Spinal cord (tissue), 10 donors: ENCODE measurements at places on chromosomes 3 and 15. TPM values are rescaled to one million over a fixed set of nuclear protein-coding genes. Genes with fewer than 3 reads are reported as not detected.

- peak overlapping the region; percentile 70 for H3K27ac ChIP-seq
- peaks cover 10% of the 10 kb centered on the region for H3K36me3 ChIP-seq
- peaks cover 11% of the 10 kb centered on the region for H3K4me1 ChIP-seq
- H3K4me3 ChIP-seq, result no peak overlapping the region
- no peaks in the 10 kb centered on the region for H3K27me3 ChIP-seq
- DNase-seq, result peak; percentile 89
Measured at GRCh38 chr3:47634996-47635395, 56.3 kb upstream of the CSPG5 start.

GRCh38 chr3:34212656-34213055, 414.2 kb downstream of the PDCD6IP start:
- H3K27ac ChIP-seq, result no peak overlapping the region
- peaks cover 2% of the 10 kb centered on the region for H3K27me3 ChIP-seq
- H3K4me3 ChIP-seq, result no peak overlapping the region
- peak; percentile 78 for DNase-seq
- H3K4me1 ChIP-seq, result peaks cover 4% of the 10 kb centered on the region

GRCh38 chr15:39960411-39960810, 26.5 kb downstream of the EIF2AK4 start:
- H3K27ac ChIP-seq, result no peak overlapping the region
- H3K27me3 ChIP-seq, result no peaks in the 10 kb centered on the region
- no peaks in the 10 kb centered on the region for H3K4me1 ChIP-seq

DNA sequence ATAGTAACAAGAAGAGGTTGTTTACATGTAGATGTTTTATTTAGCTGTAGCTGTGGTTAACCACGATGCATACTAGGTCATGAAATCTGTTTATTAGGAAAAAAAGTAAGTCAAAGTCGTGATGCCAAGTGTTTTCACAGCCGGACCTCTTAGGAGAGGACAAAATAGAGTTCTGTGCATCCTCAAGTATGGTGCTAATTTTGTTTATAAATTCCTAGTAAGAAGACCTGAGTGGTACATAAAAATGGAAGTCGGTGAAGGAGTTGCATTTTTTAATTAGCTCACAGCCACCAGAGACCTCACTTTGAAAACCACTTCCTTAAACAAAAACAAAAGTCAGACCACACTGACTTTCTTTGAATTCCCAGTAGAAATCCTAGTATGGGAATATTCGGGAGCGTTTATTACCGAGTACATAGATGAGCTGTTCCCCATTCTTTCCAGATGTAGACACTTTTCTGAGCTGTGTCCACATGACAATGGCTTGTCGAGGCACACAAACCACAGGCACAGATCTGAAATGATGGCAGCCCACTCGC, 143.6 kb upstream of the UBE2E1 start:
- no peak overlapping the region for H3K4me3 ChIP-seq
- no peaks in the 10 kb centered on the region for H3K36me3 ChIP-seq
- no peaks in the 10 kb centered on the region for H3K27me3 ChIP-seq
- H3K27ac ChIP-seq, result no peak overlapping the region
- H3K4me1 ChIP-seq, result no peaks in the 10 kb centered on the region
- no peak for DNase-seq

The PLCH1 gene
- 13.7 TPM for polyA plus RNA-seq

- peak overlapping the region; percentile 83 for H3K27ac ChIP-seq
- peaks cover 4% of the 10 kb centered on the region for H3K36me3 ChIP-seq
- H3K4me1 ChIP-seq, result peaks cover 73% of the 10 kb centered on the region
- DNase-seq, result peak; percentile 94
Measured at GRCh38 chr15:31306426-31307269, 20.0 kb upstream of the KLF13 start.

DNA sequence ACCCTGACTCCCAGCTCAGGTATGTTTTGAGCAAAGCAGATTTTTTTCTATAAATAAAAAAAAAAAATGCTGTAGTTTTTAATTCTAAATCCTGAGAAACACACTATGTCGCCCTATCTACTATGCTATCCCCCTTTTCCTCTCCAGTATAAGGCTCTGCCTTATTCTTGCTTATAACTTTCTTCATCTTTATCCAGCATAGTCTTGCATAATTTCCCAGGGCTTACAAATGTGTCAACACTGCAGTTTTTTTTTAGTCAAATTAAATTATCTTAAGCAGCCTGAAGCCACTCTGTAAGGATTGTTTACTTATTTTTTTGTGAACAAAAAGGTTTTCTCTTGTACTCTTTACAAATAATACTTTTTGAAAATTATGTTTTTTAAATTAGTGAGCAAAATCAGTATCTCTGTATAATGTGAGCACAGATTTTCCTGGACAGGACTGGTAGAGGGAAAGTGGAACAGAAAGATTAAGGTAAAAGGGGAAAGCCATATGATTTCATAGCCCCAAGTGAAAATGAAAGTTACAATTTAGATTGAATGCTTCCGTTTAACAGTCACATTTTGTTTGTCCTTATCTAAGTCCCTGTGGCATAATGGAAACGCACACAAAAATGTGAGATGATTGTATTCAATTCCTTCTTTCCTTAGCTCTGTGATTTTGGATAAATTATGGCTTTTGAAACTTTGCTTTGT, 5.6 kb upstream of the PYDC2 start:
- DNase-seq, result no peak
- no peaks in the 10 kb centered on the region for H3K4me1 ChIP-seq
- H3K36me3 ChIP-seq, result no peaks in the 10 kb centered on the region
- H3K4me3 ChIP-seq, result no peak overlapping the region

GRCh38 chr15:84625123-84625522, 24.3 kb downstream of the ZSCAN2 start:
- no peak for DNase-seq
- no peaks in the 10 kb centered on the region for H3K27me3 ChIP-seq
- H3K4me1 ChIP-seq, result peaks cover 3% of the 10 kb centered on the region
- H3K27ac ChIP-seq, result no peak overlapping the region
- peaks cover 46% of the 10 kb centered on the region for H3K36me3 ChIP-seq

- H3K4me1 ChIP-seq, result peaks cover 9% of the 10 kb centered on the region
- H3K4me3 ChIP-seq, result no peak overlapping the region
- H3K27me3 ChIP-seq, result no peaks in the 10 kb centered on the region
- DNase-seq, result no peak
Measured at GRCh38 chr15:47582233-47582632, 135.1 kb upstream of the SEMA6D start.

- no peaks in the 10 kb centered on the region for H3K27me3 ChIP-seq
- H3K36me3 ChIP-seq, result no peaks in the 10 kb centered on the region
- DNase-seq, result no peak
Measured at GRCh38 chr15:62103431-62103830, 36.7 kb downstream of the C2CD4A start.

DNA sequence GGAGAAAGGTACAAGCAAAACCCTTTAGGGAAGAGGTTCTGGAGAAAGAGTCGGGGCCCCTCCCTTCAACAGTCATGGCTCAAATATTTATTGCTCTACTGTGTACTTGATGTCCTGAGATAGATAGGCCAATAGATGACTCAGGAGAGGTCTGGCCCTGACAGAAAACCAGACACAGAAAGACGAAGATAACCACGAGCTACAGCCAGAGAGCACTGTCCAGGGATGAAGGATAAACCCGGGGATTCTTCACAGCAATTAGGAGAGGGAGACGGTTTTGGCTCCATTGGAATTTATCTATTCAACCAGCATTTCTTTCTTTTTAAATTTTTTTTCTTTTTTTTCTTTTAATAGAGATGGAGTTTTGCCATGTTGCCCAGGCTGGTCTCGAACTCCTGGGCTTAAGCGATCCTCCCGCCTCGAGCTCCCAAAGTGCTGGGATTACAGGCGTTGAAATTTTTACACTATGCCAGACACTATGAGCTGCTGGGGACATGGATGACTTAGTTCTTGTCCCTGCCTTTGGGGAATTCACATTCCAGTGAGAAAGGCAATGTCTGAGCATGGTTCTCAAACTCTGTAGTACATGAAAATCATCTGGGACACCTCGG, 4.6 kb upstream of the CIDEC start:
- no peaks in the 10 kb centered on the region for H3K36me3 ChIP-seq
- no peak for DNase-seq
- no peaks in the 10 kb centered on the region for H3K4me1 ChIP-seq

DNA sequence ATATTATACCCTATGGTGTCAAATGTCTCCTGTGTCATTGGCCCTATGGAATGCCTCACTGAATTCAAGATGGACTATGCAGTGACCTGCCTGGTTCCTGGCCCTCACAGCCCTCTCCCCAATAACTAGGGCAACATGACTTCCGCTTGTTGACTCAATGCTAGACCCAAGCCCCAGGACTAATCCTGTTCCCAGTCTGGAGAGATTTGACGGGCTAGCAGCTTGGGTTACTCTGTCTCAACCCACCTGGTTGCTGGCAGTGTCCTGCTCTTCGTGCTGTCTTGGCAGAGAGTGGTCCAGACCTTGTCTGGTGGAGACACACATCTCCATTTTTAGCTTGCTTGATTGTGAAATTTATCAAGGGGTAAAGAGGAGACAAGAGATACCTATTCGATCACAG, 135.8 kb upstream of the HES1 start:
- H3K4me3 ChIP-seq, result no peak overlapping the region
- H3K27me3 ChIP-seq, result peaks cover 12% of the 10 kb centered on the region
- no peaks in the 10 kb centered on the region for H3K36me3 ChIP-seq

DNA sequence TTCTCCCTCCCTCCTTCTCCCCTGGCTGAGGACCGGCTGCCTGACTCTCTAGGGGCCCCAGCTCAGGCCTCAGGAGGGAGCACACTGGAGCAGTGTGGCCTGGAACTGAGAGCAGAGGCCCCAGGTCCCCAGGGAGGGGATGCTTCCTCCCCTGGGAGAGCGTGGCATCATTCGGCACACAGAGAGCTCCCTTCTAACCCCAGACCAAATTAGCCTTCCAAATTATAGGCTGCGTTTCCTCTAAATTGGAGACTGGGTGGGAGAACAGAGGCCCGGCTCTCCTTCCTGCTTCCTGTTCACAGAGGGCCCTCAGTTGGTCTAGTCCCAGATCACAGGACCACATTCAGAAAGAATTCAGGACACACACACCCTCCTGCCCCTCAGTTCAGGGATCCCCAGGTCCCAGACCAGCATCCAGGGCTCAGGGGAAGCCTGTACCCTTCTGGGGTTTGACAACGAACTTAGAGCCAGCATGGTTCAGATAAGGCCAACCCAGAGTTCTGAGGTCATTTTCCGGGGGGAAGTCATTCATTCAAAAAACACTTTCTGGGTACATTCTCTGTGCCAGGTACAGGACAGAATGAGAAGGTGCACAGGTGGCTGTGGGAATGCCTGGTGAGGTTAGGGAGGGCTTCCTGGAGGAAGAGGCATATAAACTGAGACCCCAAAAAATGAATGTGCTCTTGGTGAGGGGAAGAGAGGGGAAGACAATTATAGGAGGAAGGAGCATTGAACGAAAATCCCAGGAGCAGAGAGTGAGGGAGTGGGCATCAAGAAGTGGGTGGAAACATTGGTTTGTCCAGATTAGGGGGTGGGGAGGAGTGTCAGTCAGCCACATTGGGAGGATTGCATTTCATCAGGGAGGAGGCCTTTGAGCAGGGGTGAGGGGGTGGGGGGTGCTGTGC, 28.4 kb upstream of the RPL29 start:
- DNase-seq, result no peak
- H3K36me3 ChIP-seq, result peaks cover 4% of the 10 kb centered on the region
- no peak overlapping the region for H3K4me3 ChIP-seq
- H3K27me3 ChIP-seq, result no peaks in the 10 kb centered on the region

GRCh38 chr3:45048244-45048643, 22.1 kb downstream of the CLEC3B start:
- no peaks in the 10 kb centered on the region for H3K36me3 ChIP-seq
- no peak overlapping the region for H3K27ac ChIP-seq
- H3K4me3 ChIP-seq, result no peak overlapping the region
- no peaks in the 10 kb centered on the region for H3K27me3 ChIP-seq
- H3K4me1 ChIP-seq, result no peaks in the 10 kb centered on the region

The FMN1 gene
- polyA plus RNA-seq, result 1.1 TPM

DNA sequence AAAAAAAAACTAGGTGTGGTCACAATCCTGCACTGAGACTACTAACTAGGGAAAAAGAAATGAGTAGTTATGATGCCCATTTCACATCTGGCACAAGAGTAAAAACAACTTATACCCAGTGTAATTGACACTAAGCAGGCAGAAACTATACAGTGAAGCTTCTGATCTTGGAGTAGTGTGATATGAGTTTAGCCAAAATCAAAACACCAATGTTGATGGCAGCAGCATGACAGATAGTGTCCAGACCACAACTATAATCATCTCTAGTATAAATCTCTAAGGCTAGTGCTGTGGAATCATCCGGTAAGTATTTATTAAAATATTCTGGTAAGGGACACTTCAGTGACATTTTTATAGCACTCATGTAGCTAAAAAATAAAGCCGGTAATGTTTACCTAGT, 108.5 kb upstream of the EPHA6 start:
- no peaks in the 10 kb centered on the region for H3K36me3 ChIP-seq
- no peak overlapping the region for H3K4me3 ChIP-seq
- H3K27ac ChIP-seq, result no peak overlapping the region
- no peaks in the 10 kb centered on the region for H3K27me3 ChIP-seq

- DNase-seq, result no peak
- no peak overlapping the region for H3K27ac ChIP-seq
Measured at GRCh38 chr3:190381441-190381840, 6.5 kb upstream of the CLDN16 start.

The PTH1R gene
- polyA plus RNA-seq, result 12.0 TPM

The ACSBG1 gene
- polyA plus RNA-seq, result 44.2 TPM

DNA sequence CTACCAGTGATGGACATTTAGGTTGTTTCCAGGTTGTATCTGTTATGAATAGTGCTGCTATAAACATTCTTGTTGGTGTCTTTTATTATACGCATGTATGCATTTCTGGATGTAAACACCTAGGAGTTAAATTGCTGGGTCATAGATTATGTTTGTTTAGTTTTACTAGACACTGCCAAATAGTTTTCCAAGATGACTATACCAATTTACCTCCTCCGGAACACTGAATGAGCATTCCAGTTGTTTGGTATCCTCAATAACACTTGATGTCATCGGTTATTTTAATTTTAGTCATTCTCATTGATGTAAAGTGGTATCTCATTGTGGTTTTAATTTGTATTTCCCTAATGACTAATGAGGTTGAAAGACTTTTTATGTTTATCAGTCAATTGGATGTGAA, 36.6 kb upstream of the ARID3B start:
- DNase-seq, result no peak
- no peaks in the 10 kb centered on the region for H3K4me1 ChIP-seq
- H3K27ac ChIP-seq, result no peak overlapping the region

The CLDN18 gene
- 1.3 TPM for polyA plus RNA-seq

GRCh38 chr3:69354948-69355347, 30.9 kb downstream of the FRMD4B start:
- H3K36me3 ChIP-seq, result no peaks in the 10 kb centered on the region
- no peaks in the 10 kb centered on the region for H3K4me1 ChIP-seq
- H3K4me3 ChIP-seq, result no peak overlapping the region
- no peak overlapping the region for H3K27ac ChIP-seq

DNA sequence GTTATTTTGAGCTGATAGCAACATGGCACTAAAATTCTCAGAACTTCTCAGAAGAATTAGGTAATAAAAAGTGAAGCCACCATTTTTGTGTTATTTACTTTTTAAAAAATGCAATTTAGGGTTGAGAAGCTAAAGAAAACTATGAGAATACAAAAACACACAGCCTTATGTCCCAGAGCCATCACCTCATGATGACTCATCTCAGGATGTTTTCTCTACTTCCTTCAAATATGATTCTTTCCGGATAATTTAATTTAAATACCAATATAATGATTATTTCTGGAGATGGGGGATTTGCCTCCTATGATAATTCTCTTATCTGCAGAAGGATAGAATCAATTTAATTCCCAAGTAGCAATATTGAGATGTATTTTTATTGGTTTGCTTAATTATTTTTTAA, 105.6 kb upstream of the BFSP2 start:
- no peak overlapping the region for H3K27ac ChIP-seq
- H3K36me3 ChIP-seq, result no peaks in the 10 kb centered on the region
- DNase-seq, result no peak
- H3K27me3 ChIP-seq, result no peaks in the 10 kb centered on the region
- no peak overlapping the region for H3K4me3 ChIP-seq
- no peaks in the 10 kb centered on the region for H3K4me1 ChIP-seq

GRCh38 chr3:144564011-144564410, 592.4 kb downstream of the DIPK2A start:
- H3K36me3 ChIP-seq, result no peaks in the 10 kb centered on the region
- no peaks in the 10 kb centered on the region for H3K4me1 ChIP-seq
- no peak overlapping the region for H3K4me3 ChIP-seq
